ENCODE measurements at places on chromosomes 5 and 9.

DNA sequence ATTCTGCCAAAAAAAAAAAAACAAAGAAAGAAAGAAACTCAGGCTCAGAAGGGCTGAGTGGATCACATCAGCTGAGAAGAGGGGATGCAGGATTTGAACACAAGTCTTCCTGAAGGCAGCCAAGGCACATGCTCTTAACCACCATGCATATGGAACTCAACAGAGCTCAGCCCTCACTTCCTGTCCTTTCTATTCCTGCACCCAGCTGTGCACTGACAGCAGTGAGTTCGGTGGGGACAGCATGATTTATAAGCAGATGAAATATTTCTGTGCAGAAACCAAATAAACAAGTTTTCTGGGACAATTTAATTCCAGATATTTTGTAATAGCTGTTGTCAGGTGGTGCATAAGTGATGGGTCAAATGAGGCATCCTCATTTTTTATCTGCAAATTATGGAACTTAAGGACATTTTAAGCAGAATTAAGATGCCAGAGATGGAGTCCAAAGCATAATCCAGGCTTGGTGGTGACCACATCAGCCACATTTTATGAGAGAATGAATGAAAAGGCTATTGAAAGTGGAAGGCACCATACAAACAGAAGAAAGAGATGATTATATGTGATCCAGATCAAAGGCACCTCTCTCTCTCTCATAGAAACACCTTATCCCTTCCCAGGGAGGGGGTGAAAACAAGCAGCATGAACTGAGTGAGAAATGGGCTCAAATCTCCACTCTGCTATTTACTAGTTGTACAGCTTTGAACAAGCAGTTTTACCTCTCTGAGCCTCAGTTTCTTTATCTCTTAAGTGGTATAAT lies 303.6 kb upstream of the MSX2 start:
- no peak for DNase-seq

DNA sequence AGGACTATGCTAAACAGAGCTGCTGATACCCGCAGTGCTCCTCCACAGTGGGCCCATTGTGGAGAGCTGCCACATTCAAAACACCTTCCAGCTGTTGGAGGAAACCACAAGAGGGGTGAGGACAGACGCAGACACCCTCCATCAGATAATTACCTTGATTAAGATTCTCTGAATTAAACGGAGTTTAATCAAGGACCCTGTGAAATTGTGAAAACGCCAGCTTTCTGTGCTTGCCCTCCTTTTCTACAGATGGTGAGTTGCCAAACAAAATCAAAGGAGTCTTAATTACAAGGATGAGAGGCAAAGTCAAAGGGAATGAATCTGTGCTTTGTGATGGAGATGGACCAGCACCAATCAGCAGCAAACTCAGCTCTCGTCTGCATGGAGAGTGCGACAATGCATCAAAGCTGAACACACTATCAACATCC lies 596.1 kb downstream of the ELAVL2 start:
- DNase-seq: no peak

DNA sequence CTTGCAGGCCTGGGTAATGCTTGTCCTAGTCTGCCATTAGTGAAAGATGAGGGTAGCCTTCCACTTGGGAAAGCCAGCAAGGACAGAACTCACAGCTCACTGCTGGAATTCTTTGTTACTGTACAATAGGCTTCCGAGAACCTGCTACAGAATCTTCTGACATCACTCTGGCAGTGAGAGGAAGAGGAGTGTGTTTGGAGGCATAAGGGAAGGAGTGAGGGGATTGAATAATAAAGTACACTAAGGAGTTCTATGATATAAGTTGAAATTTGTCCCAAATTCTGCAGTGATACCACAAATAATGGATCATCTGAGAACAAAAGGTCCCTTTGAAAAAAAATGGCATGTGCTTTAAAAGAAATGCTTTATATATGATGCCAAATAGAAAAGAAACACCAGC lies at the start of gene SPATA9:
Gene SPATA9, minus strand, starts transcription at position 101 of the 400 bp plus-strand sequence. CDS start 137 bp downstream, outside the sequence.
- no peak for DNase-seq

- DNase-seq: no peak
Observed at GRCh38 chr5:2695200-2695891, 56.1 kb downstream of the IRX2 start.
